ENCODE measurements at places on chromosomes 12 and 14.

GRCh38 chr12:123900871-123901376, 71.7 kb downstream of the CCDC92 start:
- DNase-seq: no peak

DNA sequence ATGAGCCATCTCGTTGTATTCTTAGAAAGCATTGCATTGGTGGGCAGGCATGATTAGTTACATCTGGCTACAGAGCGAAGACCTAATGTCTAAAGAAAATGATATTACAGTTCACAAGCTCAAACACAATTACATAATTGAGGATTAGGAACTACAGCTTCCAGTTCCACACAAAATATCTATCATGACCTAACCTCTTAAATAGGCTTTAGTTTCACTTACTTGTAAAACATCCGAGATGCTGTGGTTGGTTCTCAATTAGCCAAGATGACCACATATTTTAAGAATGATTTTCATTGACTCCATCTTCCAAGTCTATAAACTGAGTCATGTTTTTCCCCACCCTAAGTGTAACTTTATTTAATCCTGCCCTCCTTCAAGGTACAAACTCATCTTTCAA, 69.5 kb downstream of the LRIG3 start:
- DNase-seq: no peak

DNA sequence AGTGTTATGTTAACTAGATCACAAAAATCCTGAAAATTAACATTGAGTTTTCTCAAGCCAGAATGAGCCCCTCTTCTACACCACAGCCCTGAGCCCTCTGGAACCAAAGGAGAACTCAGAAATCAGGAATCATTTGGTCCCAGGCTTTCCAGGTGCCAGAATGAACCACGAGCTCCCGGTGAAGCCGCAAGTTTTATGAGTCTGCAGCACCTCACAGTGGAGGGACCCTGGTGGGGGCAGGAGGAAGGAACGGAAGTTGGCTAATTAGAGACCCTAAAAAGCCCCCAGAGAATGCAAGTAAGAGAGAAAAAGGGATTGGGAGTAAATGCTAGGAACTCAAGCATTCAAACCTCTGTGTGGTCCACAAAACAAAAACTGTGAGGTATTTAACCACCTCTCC, 52.9 kb upstream of the BCL2L14 start:
- no peak for DNase-seq

- no peak for DNase-seq
Measured at GRCh38 chr12:120007272-120007671, 18.2 kb downstream of the BICDL1 start.

GRCh38 chr12:57990241-57990883, 49.0 kb downstream of the ATP23 start:
- no peak for DNase-seq

DNA sequence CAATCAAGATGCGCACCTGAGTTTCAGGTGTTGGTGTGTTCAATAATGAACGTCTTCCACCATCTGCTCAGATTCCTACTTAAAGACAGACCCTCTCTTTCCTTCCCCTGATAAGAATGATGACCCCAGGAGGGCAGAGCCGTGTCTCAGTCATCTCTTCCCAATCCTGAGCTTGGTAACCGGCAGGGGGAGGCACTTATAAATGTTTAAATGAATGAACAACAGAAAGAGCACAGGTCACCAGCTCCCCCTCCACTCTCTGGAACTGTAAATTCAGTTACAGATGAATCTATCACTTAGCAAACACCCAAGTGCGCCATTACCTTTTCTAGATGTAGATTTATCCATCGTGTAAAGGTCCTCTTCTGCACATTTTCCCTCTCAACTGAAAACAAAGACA, 72.4 kb upstream of the DICER1 start:
- no peak for DNase-seq

DNA sequence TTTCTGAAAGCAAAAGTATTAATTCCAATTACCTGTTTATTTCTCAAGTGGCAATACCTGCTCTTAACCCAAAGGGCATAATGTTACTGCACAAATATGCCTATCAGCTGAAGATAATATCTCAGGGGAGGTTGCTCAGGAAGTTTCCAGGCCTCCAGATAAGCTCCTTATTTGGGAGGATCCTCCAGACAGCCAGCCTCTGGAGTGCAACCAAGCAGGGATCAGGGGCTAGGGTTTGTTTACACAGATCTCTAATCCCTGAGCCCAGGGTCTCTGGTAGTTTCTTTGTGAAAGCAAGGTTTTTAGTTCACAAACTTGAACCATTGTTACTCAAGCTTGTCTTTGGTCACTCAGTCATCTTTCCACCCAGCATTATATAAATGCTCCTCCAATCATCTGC, 124.4 kb downstream of the SLC38A4 start:
- no peak for DNase-seq

GRCh38 chr12:89756585-89757398, 48.2 kb upstream of the ATP2B1 start:
- no peak for DNase-seq

DNA sequence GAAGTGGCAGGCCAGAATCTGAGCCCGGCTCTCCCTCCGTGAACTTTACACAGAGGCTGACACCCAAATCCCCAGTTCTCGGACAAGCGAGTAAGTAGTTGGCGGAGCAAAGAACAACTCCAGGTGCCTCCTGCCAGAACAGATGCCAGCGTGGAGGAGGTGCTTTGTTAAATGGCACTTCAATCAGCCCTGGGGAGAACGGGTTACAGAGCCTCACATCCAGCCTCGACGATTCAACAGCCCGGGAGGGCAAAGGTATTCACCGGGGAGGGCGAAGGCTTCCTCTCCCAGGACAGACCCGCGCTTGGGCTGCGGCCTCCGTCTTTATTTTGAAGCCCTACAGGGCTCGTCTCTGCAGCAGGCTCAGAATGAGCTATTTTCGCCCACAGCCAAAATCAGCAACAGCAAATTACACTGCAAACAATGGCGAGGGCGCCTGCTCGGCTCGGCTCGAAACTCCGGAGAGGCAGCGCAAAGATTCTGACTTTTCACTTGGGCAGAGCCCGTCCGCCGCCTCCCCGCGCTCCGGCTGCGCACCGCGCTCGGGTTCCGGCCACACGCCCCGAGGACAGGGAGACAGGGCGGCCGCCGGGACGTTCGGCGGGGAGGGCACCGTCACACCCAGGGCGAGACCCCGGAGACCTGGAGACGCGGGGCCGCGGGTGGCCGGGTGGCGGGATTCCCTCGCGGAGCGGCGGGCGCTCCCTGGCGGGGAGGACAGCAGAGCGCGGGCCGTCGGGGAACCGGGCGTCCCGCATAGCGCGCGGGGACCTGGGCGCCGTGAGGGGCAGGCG, 811 bp downstream of the TMCC3 start:
- no peak for DNase-seq

DNA sequence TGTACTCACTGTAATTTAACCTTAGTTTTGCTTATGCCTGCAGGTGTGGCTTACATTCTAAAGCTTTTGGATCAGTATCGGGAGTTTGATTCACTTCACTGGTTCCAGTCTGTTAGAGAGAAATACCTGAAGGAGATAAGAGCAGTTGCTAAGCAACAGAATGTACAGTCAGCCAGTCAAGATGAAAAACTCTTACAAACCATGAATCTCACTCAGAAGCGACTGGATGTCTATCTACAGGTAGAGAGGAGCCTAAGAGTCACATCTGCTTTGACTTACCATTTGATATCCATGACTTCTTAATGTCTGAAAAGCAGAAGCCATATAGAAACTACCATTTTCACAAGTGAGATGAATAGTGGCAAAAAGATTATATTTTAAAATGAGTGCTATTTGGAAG, 56.5 kb downstream of the WASHC4 start:
- no peak for DNase-seq

DNA sequence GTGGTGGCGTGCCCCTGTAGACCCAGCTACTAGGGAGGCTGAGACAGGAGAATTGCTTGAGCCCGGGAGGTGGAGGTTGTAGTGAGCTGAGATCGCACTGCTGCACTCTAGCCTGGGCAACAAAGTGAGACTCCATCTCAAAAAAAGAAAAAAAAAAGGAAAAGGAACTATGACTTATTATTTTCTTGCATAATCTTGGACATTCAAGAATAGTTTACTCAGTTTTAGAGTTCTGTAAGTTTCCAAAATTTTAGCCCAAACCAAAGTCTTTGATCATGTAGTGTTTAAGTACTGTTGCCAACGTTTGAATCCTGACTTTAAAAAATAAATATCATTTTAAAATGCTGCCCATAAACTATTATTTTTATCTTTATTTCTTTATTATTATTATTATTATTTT, 6.2 kb downstream of the PSMA6 start:
- no peak for DNase-seq

DNA sequence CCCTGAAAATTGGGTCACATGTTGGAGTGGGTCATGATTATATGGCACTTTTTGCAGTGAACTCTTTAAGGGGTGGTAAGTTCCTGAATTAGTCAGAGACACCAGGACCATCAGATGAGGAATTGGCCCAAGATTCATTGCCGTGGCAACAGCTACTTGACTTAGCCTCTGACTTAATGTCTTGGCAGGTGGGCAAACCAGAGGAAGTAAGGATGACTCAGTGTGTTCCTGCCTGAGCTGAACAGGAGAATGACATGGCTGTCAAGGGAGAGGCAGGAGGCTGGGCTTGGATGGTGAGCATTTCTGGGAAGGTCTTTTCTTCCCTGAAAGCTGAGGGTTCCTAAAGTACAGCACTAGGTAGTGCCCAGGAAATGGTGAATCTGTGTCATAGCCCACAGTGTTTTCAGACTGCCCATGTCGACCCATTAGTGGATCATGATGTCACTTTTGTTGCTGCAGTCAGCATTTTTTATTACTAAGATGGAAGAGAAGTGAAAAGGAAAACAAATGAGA, 170.1 kb upstream of the PWP1 start:
- no peak for DNase-seq

DNA sequence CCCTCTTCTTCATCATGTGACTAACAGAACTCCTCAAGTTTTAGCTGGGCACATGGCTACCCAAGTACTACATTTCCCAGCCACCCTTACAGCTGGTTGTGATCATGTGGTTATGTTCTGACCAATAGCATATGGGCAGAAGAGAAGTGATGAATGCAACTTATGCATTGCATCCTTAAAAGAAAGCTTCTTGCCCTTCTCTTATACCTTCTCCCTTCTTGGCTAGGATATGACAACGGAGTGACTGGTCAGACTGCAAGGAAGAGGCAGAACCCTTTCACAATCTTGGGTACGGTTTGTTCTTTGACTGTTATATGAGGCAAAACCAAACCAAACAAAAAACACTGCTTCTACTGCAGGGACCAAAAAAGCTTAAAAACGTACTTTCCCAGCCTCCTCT, 66.5 kb upstream of the MAX start:
- no peak for DNase-seq

DNA sequence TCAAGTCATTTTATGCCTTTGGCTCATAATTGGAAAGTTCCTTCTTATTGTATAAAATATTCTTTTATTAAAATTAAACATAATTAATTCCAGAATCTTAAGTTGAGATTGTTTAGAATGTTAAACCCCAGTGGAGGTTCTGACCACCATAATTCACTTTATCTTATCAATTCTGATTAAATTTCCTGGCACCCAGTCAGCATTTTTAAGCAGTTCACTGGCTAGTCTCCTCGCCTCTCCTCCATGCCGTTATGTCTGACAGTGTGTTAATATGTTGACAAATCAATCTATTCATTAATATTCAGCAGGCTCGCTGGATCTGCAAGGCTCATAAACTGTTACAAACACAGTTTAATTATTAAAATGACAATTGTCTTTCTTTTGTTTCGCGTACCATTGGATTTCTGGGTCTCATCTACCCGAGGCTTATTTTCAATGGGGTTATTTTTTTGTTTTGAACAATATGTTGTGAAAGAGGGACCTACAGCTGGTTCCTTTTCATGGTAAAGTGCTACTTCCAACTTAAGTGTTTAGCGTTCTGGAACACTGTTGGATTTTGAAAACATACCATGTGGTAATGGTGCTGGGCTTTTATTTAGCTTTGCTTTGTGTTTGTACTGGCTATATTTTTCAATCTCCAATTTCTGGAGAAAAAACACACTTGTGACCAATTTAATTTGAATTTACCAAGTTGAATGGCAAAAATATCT, 339.7 kb downstream of the PRKD1 start:
- DNase-seq: no peak

DNA sequence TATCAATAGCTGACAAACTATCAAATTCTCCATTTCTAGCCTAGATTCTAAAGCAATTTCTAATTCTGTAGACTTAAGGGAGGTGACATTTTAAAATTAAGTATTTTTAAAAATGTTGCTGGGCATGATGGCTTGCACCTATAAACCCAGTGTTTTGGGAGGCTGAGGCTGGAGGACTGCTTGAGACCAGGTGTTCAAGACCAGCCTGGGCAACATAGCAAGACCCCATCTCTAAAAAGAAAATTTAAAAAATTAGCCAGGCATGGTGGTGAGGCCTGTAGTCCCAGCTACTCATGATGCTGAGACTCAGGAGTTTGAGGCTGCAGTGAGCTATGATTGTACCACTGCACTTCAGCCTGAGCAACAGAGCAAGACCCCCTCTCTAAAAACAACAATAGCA, 15.1 kb downstream of the MGST1 start:
- no peak for DNase-seq

- no peak for DNase-seq
Measured at GRCh38 chr12:95304673-95305198, 87.1 kb downstream of the VEZT start.

- no peak for DNase-seq
Measured at GRCh38 chr12:28683366-28683765, 465.7 kb upstream of the FAR2 start.

- no peak for DNase-seq
Measured at GRCh38 chr14:92539419-92539818, 25.8 kb downstream of the RIN3 start.

GRCh38 chr14:73290279-73290678, 53.0 kb downstream of the PAPLN start:
- no peak for DNase-seq

- DNase-seq: no peak
Measured at GRCh38 chr12:24049728-24050127, 100.3 kb upstream of the SOX5 start.

DNA sequence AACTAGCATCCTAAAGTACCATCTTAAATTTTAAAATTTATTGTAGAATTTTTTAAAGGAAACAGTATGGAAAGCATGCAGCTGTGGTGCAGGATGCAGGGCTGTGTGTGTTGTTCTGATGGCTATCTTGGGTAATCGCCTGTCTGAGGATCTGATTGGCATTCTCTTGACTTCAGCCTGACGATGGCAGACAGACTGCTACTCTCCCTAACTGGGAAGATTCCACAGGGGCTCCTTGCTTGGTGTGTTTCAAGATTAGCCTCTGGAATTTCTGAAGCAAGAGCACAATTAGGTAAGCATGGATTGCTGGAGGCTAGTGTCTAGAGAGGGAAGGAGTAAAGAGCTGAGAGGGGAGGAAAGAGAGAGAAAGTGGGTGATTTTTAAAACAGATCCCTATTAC, 696.8 kb upstream of the LRFN5 start:
- DNase-seq: no peak

Measured in stimulated activated CD8-positive, alpha-beta memory T cell treated with anti-CD3 and anti-CD28 coated beads, Interleukin-15, amount 100 ng/mL, for 24 hours (primary cell).